ENCODE measurements at places on chromosomes 3 and 15.

DNA sequence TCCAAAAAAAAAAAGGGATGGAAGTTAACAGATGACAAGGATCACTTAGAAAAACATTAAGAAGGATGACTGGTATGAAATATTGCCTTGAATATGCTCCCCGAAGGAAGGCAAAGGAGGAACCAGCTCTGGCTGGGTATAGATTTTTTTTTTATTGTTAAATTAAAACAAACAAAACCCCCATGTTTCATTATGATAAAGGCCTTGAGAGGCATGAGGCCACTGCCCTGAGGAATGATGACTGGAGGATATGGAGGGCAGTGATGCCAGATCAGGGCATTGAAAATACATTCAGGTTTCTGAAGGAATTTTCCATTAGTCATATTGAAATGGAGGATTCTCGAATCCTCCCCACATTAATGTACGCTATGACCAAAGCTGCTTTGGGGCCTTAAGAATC is 120.9 kb downstream of the ADAMTS9 start:
- no peak for DNase-seq

GRCh38 chr3:43478118-43478785 is 143.6 kb downstream of the ANO10 start:
- DNase-seq, result no peak

GRCh38 chr3:111282024-111282423 is 210.4 kb downstream of the NECTIN3 start:
- no peak for DNase-seq

DNA sequence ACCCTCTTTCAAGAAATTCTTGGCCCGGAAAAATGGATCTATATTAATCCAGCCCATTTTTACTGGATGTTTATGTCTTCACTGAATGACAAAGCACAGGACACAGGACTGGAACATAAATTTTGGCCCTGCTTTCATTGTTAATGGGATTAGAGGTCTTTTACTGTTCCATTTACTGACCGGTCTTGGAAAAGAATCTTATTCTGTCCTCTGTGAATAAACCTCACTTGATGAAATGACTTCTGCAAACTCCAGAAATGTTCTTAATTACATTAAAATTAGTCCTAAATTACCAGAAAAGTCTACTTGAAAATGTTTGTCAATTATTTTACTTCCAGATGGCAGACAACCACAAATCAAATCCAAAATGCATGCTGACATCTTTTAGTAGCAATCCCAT is 79.3 kb upstream of the SLC24A5 start:
- no peak for DNase-seq

DNA sequence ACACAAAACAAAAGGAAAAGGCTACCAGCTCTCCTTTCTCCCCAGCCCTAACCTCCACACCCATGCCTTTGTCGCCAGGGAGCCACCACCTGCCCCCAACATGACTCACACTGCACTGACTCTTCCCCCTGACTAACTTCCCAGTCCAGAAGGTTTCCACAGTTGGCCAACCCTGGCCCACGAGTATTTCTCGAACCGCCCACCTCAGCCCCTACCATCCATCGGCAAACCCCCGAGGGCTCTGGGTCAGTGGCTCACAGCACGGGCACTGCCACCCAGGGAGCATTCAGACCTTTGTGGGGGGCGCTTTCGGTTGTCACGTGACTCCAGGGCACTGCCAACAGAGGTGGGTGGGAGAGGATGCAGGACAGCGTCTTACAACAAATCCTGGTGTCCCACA is 152.3 kb downstream of the LRRC28 start:
- DNase-seq, result no peak

- DNase-seq, result no peak
Measured at GRCh38 chr15:98154863-98155262, 194.4 kb downstream of the ARRDC4 start.

DNA sequence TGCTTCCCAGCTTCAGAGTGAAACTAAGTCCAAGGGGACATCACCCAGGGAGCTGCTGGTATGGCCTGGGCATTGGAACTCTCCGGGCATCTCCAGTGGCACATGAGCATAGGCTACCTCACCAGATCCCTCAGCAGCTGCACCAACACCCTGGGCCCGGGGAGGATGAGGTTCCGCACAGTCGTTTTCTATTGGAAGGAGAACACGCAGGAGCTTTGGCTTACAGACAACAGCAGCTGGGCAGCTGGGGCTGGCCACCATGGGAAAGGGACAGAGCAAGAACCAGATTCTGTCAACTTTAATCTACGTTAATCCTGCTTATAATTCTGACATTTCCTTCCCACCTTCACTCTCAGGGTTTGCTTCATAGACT is 65.5 kb downstream of the MYO1E start:
- DNase-seq, result no peak

DNA sequence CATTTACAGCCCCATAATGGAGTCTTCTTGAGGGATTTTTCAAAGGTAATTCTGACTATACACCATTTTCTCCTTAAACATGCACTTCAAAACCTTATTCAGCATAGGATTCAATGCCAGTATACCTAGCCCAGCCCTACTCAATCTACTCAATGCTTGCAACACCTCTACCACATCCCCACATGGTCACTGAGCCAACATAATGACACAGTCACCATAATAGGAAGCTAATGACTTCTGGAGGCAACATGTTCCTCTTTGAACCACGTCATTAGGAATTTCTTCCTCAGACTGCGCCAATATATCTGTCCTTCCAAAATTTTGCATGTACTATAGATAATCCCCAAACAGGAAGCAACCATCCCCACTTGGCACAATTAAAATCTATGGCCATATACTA is 153.9 kb upstream of the SETMAR start:
- no peak for DNase-seq

DNA sequence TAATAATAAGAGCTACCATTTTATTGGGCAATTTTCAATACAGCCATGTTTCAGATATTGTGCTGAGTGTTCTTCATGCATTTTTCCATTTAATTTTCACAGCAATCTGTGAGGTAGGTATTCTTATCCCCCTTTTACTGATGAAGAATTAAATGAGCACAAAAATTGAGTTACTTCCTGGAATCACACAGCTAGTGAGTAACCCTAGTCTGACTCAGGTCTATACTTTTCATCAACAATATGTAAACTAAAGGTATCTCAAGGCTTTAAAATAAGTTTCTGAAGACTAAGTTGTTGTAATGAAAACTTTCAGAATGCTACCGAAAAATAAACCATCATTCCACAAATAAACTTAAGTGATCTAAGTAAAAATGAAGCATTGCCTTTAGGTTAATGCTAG is 22.3 kb downstream of the HACD2 start:
- DNase-seq, result no peak

- DNase-seq, result no peak
Measured at GRCh38 chr3:32392536-32393302, 1.1 kb downstream of the CMTM7 start.

DNA sequence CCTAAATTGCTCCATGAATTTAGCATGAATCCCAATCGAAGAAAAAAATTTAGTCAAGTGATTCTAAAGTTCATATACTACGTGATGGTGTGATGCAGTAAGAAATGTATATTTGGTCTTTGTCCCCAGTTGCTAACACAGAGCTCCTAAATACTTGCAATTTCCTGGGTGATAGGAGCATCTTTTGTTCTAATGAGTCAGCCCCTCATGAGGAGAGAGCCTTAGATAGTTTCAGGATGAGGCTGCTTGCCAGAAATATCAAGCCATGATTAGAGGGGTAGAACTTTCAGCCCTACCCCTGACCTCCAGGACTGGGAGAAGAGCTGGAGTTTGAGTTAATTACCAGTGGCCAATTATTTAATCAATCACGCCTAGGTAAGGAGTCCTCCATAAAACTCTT is 170.2 kb downstream of the PDE8A start:
- DNase-seq, result no peak

DNA sequence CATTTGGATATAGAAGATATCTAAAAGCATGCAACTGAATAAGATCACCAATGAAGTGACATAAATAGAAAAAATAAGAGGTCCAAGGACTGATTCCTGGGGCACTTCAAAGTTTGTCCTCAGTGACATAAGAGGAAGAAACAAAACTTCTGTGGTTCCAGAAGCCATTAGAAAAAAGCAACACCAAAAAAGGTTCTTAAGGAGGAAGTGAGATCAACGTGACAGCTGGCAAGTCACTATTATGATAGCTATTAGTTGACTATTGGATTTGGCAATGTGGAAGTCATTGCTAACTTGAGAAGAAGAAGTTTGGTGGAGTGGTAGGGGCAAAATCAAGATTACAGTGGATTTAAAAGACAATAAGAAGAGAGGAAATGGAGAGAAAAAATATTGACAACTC is 1098.3 kb downstream of the NAALADL2 start:
- no peak for DNase-seq

DNA sequence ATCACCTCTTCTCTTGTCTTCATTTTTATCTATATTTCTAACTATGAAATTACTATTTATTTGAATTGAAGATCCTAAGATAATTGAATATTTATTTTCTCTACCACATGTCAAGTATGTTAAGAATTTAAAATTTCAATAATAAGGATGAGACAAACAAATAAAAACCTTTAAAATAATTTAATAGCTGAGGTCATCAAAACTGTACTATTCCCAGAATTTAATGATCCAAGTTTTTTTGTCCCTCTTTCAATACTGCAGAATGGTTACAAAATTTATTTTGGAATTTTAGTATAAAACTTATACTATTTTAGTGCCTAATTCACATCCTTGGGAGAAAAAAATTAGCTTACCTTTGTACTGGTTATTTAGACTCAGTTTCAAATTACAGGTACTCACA is 774.9 kb downstream of the ROBO2 start:
- no peak for DNase-seq

- DNase-seq, result no peak
Measured at GRCh38 chr3:132872711-132873110, 150.5 kb upstream of the NPHP3 start.

DNA sequence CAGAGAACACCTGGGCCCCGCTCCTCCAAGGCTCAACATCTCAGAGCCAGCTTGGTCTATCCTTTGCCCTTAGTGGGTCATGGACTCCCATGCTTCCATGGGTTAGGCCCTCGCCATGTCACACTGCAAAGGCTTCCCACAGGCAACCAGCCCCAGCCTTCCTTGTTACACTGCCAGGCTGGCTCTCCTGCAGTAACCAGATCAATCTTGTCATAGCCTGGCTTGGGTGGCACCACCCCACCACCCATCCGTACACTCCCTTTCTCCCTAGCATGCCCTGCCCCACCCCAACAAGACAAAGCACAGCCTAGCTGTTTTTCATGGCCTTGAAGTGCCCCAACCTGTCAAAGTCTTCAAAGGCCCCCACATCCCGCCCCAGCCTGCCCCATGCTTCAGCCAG is 30.5 kb downstream of the CA12 start:
- DNase-seq, result no peak

DNA sequence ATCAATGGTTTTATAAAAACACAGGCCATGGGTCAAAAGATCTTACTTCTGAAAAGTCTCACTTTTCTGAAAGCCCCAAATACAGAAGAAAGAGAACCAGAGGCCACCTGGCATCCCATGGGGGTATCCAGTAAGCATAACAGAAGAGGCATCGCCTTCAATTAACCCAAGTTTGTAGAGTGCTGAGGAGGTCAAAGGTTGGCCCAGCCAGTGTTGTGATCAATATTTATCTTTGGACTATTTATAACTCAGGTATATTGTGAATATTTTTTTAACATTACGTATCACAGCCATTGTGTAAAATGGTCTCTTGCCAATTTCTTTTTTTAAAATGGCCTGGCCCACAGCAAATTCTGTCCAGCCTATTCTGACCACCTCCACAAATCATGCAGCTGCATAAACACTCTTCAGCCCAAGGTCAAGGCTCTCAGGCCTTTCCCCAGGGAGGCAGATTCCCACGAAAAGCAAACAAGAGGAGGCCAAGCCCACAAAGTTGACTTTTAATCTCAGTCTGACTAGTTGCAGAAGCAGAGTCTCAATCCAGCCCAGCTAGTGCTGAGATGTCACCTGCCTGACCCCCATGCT is 26.2 kb upstream of the SPTBN5 start:
- no peak for DNase-seq

GRCh38 chr15:78302579-78303312 is 3.3 kb upstream of the SKIC8 start:
- DNase-seq, result no peak

DNA sequence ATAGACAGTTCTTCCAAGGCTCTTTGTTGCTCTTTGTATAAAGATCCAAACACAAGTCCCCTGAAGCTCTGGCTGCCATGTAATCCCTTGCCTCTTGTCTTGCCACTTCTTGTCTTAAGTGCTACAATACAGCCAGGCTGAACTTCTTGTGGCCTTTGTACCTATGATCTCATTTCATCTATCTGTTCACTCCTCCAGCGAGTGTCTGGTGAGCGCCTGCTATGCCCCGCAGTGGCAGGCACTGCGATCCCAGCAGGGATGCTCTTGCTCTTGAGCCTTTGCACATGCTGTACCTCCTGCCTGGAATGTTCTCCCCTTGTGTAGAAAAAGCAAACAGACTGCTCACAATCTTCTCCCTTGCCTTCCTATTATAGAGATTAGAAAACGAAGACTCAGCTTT is 81.9 kb upstream of the ADPGK start:
- DNase-seq, result no peak

DNA sequence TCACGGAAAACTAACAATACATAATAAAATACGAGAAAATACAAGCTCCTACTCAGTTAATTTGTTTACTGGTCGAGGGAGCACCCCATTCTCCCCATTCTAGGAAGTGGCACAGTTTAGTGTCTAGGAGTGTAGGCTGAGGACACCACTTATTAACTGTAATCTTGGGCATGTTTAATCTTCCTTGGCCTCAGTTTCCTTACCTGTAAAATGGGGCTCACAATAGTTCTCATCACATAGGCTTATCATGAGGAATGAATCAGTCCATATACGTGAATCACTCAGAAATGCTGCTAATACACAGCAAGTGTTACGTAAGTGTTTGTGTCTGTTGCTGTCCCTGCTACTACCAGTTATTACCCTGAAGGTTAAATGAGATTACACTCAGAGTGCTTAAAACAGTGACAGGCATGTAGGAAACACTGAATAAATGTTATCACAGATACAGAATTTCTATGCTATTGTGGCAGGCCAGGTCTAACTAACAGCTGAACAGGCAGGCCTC is 210.2 kb downstream of the OSBPL10 start:
- no peak for DNase-seq

DNA sequence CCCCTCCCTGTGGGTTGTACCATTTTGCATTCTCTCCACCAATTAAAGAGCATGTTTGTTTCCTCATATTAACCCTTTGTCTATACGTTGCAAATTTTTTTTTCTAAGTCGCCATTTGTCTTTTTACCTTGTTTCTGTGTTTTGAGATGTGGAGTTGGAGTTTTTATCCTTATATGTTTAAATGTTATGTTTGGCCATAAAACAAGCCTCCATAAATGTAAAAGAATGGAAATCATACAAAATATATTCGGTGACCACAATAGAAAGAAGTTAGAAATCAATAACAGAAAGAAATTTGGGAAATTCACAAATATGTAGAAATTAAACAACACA is 29.2 kb downstream of the LRRK1 start:
- no peak for DNase-seq

Data from GOT3 (cell line).